Vagina (tissue), 2 donors: ENCODE measurements at places on chromosomes 13 and 19. TPM values are rescaled to one million over a fixed set of nuclear protein-coding genes. Genes with fewer than 3 reads are reported as not detected.

RELB gene
- total RNA-seq, result 2.9 TPM

LENG1 gene
- 5.4 TPM for total RNA-seq

DNA sequence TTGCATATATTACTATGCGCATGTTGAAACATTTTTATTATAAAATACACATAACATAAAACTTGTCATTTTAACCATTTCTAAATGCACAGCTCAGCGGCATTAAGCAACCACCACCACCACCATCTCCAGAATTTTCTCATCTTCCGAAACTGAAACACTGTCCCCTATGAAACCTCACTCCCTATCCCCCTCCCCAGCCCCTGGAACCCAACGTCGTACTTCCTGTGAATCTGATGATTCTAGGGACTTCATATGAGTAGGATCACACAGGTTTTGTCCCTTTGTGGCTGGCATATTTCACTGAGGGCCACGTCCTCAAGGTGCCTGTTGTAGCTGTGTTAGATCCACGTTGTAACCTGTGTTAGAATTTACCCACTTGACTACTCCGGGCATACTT lies 716 bp upstream of the MAP2K2 start:
- no peaks in the 10 kb centered on the region for H3K36me3 ChIP-seq
- H3K27me3 ChIP-seq, result no peaks in the 10 kb centered on the region
- H3K27ac ChIP-seq, result peak overlapping the region; percentile 81
- H3K4me1 ChIP-seq, result peaks cover 45% of the 10 kb centered on the region
- peak overlapping the region; percentile 95 for H3K4me3 ChIP-seq

GRCh38 chr13:109576331-109576813 lies 210.0 kb downstream of the IRS2 start:
- H3K4me1 ChIP-seq, result no peaks in the 10 kb centered on the region
- no peak overlapping the region for H3K4me3 ChIP-seq
- H3K27me3 ChIP-seq, result no peaks in the 10 kb centered on the region

RAB20 gene
- 15.2 TPM for total RNA-seq

PLVAP gene
- total RNA-seq, result 74.9 TPM

TMPRSS9 gene
- not detected for total RNA-seq
